AG09309 (cell line): ENCODE measurements at places on chromosomes 3 and 15.

- DNase-seq, result no peak
These were observed 18.9 kb downstream of the PHC3 start for GRCh38 chr3:170162630-170163029.

GRCh38 chr15:73522011-73522410, 79.0 kb downstream of the REC114 start:
- DNase-seq, result no peak

DNA sequence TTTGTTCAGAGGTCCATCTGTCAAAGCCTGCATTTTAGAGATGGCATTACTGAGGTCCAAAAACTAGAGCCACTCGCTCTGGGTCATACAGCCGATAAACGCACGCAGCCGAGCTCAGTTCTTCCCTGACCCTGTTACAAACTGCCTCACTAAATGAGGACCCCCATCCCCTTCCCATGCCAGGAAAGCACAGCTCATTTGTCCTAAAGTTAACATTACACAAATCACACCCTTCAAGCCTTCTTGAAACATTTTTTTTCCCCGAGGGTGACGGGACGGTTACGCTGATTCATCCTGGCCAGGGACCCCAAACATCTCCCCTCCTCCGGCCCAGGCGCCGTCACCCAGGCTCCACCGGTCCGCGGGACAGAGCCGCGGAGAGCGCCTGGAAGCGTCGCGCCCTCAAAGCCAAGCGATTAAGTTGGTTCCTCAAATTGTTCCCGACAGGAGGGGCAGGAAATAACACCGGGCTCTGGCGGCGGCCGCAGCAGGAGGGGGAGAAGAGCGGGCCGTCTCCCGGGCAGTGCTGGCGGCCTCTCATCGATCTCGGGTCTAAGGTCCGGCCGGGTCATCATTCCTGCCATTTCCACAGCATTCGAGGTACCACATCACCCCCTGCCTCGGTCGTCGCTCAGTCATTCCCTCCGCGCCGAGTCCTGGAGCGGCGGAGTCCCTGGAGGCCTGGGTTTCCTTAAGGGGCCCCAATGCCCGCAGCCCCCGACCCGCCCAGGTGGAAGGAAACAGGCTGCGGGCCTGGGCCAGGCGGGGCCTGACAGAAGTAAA, 619 bp upstream of the CMTM8 start:
- no peak for DNase-seq

- DNase-seq, result no peak
These were observed 25.7 kb upstream of the GOLIM4 start for GRCh38 chr3:168121184-168122017.

GRCh38 chr3:186100398-186100797, 8.5 kb downstream of the ETV5 start:
- no peak for DNase-seq

DNA sequence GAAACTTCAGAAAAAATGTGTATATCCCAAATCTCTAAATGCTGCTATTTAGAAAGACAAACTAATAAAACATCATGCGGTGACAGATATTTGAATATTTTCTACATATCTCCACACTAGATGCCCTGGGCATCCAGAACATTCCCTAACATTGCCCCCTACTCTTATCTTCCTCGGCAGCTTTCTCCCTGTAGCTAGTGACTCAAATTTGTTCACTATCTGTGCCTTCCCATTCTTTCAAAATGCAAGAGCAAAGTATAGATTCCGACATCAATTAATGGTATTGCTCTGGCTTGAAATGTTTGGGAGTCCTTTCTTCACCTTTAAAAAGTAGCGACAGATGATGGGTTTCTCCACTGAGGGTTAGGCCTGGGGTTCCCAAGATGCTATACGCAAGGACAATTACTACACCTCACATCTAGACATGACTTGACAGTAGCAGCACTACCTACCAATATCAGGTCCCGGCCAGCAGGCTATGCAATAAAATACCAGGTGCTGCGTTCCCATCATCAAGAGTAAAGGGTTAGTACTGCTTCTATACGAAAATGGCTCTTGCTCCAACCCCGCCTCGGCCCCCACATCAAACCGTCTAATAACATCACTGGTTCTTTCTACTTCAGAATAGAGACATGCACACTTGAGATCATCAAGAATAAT, 631 bp downstream of the UBR1 start:
- no peak for DNase-seq
